Activated CD8-positive, alpha-beta memory T cell treated with anti-CD3 and anti-CD28 coated beads for 4 hours (primary cell): ENCODE measurements at places on chromosomes 7 and 10.

- DNase-seq = no peak
Observed at GRCh38 chr7:44636041-44636584, 29.7 kb downstream of the OGDH start.

GRCh38 chr10:86281396-86281795 lies 85.2 kb downstream of the GRID1 start:
- no peak for DNase-seq

DNA sequence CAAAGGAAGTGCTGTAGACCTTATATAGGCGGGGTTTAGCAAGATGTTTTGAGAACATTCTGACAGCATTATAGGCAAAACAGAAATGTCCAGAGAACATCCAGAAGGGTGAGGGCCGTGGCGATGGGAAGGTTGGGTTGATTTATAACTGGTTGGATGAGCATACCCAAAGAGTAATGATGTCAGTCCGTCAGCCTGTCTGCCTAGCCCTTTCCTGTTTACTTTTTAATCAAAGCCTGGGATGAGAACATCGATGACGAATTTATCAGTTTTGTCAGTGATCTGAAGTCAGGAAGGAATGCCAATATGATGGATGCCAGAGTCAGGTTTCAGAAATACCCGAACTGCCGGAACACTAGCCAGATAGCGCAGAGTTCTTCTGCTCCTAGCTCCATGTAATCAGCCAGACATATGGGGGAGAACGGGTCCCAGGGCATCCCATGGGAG lies 33.8 kb upstream of the TRIM8 start:
- DNase-seq = no peak

DNA sequence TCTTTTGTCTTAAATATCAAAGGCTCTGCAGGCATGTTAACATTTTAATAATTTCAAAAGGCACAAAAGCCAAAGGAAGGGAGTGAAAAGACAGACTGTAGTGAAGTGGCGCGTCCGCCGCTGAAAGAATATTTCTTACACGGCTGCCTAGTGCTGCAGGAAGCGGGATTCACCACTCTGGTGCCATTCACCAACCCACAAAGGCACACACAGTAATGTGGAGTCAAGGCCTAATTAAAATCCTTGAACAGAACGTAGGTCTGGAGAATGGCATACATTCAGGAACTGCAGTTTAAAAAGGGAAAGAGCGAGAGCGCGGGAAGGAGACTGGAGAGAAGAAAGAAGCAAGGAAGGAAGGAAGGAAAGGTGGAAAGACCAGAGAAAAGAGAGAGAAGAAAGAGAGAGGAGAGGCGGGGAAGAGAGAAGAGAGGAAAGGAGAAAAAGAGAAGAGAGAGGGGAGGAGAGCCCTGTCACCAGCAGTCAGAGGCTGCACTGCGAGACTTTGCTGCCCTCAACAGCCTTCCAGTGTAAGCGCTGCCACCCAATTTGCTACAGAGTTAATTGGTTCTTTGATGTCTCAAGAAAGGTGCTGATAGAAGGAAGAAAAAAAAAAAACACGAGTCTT lies 554.0 kb downstream of the MDFIC start:
- DNase-seq = no peak

- DNase-seq = no peak
Observed at GRCh38 chr10:30466445-30466844, 32.5 kb downstream of the MAP3K8 start.

DNA sequence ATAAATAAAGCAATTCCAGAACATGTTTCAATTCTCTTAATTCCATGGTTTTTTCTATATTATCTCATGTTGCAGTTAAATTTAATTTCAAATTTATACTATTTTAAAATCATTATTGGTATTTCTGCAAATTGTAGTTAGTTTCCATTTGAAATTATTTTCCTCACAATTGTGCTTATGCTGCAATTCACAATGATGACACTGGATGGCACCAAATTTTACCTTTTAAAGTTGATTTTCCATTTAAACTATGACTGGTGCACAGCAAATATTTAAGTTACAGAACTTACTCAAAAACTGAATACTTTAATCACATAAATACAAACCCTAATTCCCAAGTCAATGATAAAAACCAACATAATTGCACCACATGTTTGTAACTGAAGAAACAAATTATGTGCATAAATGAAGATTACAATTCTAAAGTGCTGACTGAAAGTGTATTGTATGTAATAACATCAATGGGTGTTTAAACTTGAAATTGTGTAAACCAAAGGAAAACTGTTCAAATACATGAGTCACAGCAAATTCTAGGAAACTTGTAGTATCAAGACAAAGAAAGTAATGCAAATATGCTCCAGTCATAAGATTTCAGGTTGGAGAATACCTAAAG lies 75.3 kb upstream of the AASS start:
- DNase-seq = no peak

DNA sequence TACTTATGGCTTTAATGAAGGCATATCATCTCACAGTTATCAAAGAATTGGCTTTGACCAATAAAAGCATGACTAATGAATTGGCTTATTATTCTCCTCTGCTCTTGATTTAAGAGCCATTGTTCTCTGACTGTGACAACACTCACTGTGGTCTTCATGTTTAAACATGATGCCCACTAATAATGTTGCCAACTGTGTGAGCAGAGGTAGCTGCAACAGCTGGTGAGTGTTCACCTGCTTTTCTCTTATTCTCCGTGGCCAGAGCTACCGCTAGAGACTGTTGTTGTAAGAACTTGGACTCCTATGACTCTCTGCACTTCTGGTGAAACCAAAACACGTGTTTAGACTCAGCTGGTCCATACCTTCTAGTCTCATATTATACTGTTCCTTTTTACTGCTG lies 335.9 kb downstream of the XPNPEP1 start:
- DNase-seq = no peak
